ENCODE measurements at places on chromosomes 7 and 10.
A peak's percentile ranks its signal among the peaks of the same experiment; 100 is the strongest.

- no peaks in the 10 kb centered on the region for H3K27me3 ChIP-seq
- no peaks in the 10 kb centered on the region for H3K4me1 ChIP-seq
- H3K36me3 ChIP-seq: no peaks in the 10 kb centered on the region
- no peak overlapping the region for H3K27ac ChIP-seq
- H3K4me3 ChIP-seq: no peak overlapping the region
These were observed 30.8 kb upstream of the TMEM140 start for GRCh38 chr7:135117096-135117495.

- no peak overlapping the region for H3K27ac ChIP-seq
- H3K4me3 ChIP-seq: no peak overlapping the region
- no peak for DNase-seq
- no peaks in the 10 kb centered on the region for H3K4me1 ChIP-seq
These were observed 7.5 kb downstream of the MYO1G start for GRCh38 chr7:44971188-44971901.

DNA sequence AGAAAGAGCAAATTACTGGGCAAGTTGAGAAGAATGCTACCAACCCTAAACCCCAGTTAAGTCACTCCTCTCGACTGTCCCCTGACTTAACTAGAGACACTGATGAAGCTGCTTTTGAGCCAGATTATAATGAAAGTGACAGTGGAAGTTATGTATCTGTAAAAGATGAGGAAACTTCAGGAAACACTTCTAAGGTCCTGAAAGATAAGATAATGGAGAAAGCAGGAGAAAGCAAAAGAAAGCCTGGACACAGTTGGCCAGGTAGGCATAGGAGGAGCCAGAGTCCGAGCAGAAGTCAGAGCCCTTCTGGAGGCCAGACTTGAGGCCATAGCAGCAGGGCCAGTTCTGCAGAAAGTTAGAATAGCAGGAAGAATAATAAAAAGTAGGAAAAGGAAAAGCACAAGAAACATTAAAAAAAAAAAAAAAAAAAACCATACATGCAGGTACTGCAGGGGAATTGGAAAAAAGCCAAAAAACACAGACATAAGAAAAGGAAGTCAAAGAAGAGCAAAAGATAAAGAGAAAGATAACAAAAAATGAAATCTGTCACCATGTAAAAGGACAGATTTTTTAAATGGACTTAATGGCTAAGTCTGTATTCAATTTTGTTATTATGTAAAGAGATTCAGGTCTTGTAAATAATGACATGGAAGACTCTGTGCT, 101.0 kb upstream of the KCNMA1 start:
- H3K4me1 ChIP-seq: no peaks in the 10 kb centered on the region
- no peaks in the 10 kb centered on the region for H3K27me3 ChIP-seq
- H3K4me3 ChIP-seq: no peak overlapping the region

- no peaks in the 10 kb centered on the region for H3K27me3 ChIP-seq
- DNase-seq: no peak
- H3K27ac ChIP-seq: no peak overlapping the region
These were observed 155.8 kb upstream of the TAC1 start for GRCh38 chr7:97576043-97576442.

- no peaks in the 10 kb centered on the region for H3K4me1 ChIP-seq
- H3K27ac ChIP-seq: no peak overlapping the region
- H3K36me3 ChIP-seq: no peaks in the 10 kb centered on the region
- H3K27me3 ChIP-seq: no peaks in the 10 kb centered on the region
- H3K4me3 ChIP-seq: no peak overlapping the region
- no peak for DNase-seq
These were observed 319.2 kb upstream of the PLXDC2 start for GRCh38 chr10:19497026-19497425.

GRCh38 chr10:51699145-51699474, 285 bp downstream of the CSTF2T start:
- no peaks in the 10 kb centered on the region for H3K27me3 ChIP-seq
- peaks cover 44% of the 10 kb centered on the region for H3K4me1 ChIP-seq
- H3K36me3 ChIP-seq: no peaks in the 10 kb centered on the region
- DNase-seq: no peak
- peak overlapping the region; percentile 98 for H3K27ac ChIP-seq
- peak overlapping the region; percentile 94 for H3K4me3 ChIP-seq

GRCh38 chr7:67989142-67989541, 992.5 kb downstream of the TYW1 start:
- H3K36me3 ChIP-seq: no peaks in the 10 kb centered on the region
- DNase-seq: no peak
- H3K27ac ChIP-seq: no peak overlapping the region
- no peak overlapping the region for H3K4me3 ChIP-seq
- no peaks in the 10 kb centered on the region for H3K27me3 ChIP-seq

DNA sequence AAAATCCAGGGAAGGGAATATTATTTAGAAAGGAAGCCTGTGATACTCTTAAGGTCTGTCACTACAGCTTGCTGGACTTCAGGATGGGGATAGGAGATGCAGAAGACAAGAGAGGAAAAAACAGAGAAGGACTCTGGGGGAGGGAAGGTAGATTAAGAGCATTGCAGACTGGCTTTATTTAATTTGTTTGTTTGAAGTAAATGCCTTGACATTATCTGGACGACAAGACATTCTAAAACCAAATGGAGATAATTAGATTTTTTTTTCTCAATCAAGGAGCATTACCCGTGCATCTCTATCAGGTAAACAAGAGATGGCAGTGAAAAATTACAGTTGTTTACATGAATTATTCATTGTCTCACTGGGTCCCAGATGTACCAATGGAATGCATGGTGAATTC, 24.3 kb downstream of the ACTA2 start:
- no peak overlapping the region for H3K27ac ChIP-seq
- H3K4me3 ChIP-seq: no peak overlapping the region
- no peaks in the 10 kb centered on the region for H3K27me3 ChIP-seq
- no peak for DNase-seq
- no peaks in the 10 kb centered on the region for H3K36me3 ChIP-seq
- peaks cover 3% of the 10 kb centered on the region for H3K4me1 ChIP-seq

GRCh38 chr10:22986771-22987542, 59.1 kb downstream of the ARMC3 start:
- no peak overlapping the region for H3K4me3 ChIP-seq

- H3K27ac ChIP-seq: no peak overlapping the region
- no peak overlapping the region for H3K4me3 ChIP-seq
- H3K36me3 ChIP-seq: no peaks in the 10 kb centered on the region
- DNase-seq: no peak
- H3K27me3 ChIP-seq: no peaks in the 10 kb centered on the region
These were observed 123.8 kb downstream of the IPMK start for GRCh38 chr10:58143944-58144343.

DNA sequence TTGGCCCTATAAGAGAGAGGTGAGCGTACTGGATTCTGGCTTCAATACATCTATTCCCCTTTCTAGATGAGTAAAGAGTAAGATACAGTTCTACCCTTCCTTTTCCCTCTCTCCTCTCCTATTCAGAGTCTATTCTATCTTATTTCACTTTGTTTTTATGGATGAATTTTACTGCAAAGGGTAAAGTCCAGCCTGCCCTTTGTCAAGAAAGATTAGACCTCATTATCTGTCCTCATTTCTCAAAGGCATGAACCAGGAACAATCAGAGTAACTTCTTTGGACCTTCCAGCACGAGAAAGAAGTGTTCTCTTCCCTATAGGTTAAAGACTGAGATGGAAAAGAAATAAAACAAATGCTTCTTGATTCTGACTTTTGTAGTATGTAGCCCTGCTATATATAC, 239.0 kb downstream of the PRKG1 start:
- no peak overlapping the region for H3K27ac ChIP-seq
- DNase-seq: no peak
- H3K4me3 ChIP-seq: no peak overlapping the region

GRCh38 chr7:35648367-35648766, 46.6 kb downstream of the HERPUD2 start:
- H3K27me3 ChIP-seq: no peaks in the 10 kb centered on the region
- peak overlapping the region; percentile 73 for H3K27ac ChIP-seq
- DNase-seq: no peak
- peaks cover 44% of the 10 kb centered on the region for H3K4me1 ChIP-seq
- no peak overlapping the region for H3K4me3 ChIP-seq

- H3K4me1 ChIP-seq: peaks cover 21% of the 10 kb centered on the region
- H3K27me3 ChIP-seq: no peaks in the 10 kb centered on the region
- H3K4me3 ChIP-seq: no peak overlapping the region
- peak overlapping the region; percentile 47 for H3K27ac ChIP-seq
- DNase-seq: peak; percentile 79
- H3K36me3 ChIP-seq: no peaks in the 10 kb centered on the region
These were observed 25.4 kb upstream of the CRHR2 start for GRCh38 chr7:30707391-30708357.

DNA sequence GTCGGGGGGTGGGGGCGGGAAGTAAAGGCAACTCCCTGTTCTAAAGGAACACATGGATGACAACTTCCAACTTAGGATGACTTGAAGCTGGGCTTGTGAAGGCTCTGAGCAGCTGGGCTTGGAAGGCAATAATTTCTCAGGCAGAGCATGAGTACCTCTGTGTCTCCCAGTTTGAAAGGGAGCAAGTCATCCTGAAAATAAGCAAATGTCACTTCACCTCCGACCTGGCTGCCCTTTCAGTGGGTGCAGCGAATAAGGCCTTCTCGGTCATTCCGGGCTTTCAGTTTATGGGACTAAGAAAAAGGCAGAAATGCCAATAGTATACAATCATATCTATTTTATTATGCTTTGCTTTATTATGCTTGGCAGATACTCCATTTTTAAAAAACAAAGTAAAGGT, 15.3 kb upstream of the ADAMTS14 start:
- H3K36me3 ChIP-seq: no peaks in the 10 kb centered on the region
- no peak for DNase-seq
- H3K27ac ChIP-seq: no peak overlapping the region
- H3K27me3 ChIP-seq: no peaks in the 10 kb centered on the region
- no peak overlapping the region for H3K4me3 ChIP-seq
- H3K4me1 ChIP-seq: no peaks in the 10 kb centered on the region

DNA sequence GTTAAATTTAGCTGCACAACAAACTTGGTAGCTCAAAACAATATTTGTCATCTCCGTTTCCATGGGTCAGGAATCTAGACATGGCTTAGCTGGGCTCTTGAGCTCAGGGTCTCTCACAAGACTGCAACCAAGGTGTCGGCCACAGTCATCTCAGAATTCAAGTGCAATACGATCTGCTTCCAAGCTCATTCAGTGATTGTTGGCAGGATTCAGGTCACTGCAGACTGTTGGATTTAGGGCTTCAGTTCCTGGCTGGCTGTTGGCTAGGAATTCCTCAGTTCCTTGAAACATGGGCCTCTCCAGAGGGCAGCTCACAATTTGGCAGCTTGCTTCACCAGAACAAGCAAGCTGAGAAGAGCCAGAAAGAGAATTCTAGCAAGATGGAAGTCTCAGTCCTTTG, 17.5 kb upstream of the CHST3 start:
- H3K27me3 ChIP-seq: no peaks in the 10 kb centered on the region
- DNase-seq: no peak
- H3K4me3 ChIP-seq: no peak overlapping the region
- H3K4me1 ChIP-seq: no peaks in the 10 kb centered on the region
- no peaks in the 10 kb centered on the region for H3K36me3 ChIP-seq

DNA sequence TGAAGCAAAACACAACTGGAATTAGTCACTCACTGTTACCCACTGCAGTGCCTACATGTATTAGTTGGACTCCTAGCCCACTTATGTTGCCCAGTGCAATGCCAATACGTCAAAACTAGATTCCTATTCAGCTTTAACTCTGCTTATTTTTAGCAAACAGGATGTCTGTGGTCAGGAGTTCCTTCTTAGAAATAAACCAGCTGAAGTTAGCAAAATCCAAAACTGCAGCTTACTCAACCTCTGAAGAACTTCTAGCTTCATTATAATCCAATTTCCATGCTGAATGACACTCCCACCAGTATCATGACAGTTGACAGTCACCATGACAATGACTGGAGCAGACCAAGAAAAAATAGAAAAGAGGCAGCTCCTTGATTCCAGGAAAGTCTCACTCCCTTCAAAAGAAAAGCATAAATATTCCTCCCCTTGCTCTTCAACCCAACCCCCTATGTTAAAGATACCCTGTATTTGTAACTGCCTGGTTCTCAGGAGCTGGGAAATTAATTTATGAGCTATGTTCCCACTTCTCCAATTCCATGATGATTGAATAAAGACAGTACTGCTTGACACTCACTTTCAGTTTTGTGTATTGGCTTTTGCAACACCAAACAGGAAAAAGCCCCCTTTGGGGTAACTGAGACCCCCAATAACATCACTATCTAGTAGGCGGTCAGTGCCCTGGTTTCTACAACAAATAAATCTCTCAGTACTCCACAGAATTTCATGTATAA, 327.4 kb downstream of the SORCS1 start:
- DNase-seq: no peak
- no peaks in the 10 kb centered on the region for H3K36me3 ChIP-seq
- no peaks in the 10 kb centered on the region for H3K27me3 ChIP-seq
- H3K4me3 ChIP-seq: no peak overlapping the region
- H3K27ac ChIP-seq: no peak overlapping the region

- no peak for DNase-seq
- no peak overlapping the region for H3K4me3 ChIP-seq
- peaks cover 27% of the 10 kb centered on the region for H3K4me1 ChIP-seq
- no peaks in the 10 kb centered on the region for H3K27me3 ChIP-seq
These were observed 46.8 kb downstream of the IPMK start for GRCh38 chr10:58220769-58221451.

GRCh38 chr10:48450233-48450740, 143.8 kb downstream of the MAPK8 start:
- H3K27ac ChIP-seq: no peak overlapping the region
- no peaks in the 10 kb centered on the region for H3K4me1 ChIP-seq
- H3K27me3 ChIP-seq: no peaks in the 10 kb centered on the region
- H3K36me3 ChIP-seq: no peaks in the 10 kb centered on the region

- no peak for DNase-seq
- H3K36me3 ChIP-seq: no peaks in the 10 kb centered on the region
- peaks cover 4% of the 10 kb centered on the region for H3K27me3 ChIP-seq
- H3K4me1 ChIP-seq: no peaks in the 10 kb centered on the region
These were observed 46.8 kb upstream of the MNX1 start for GRCh38 chr7:157056957-157057902.

- no peak for DNase-seq
- H3K4me1 ChIP-seq: peaks cover 8% of the 10 kb centered on the region
- H3K27ac ChIP-seq: no peak overlapping the region
- H3K4me3 ChIP-seq: no peak overlapping the region
These were observed 61.9 kb downstream of the COL13A1 start for GRCh38 chr10:69863580-69863979.

GRCh38 chr10:57338823-57339558, 928.7 kb downstream of the IPMK start:
- no peaks in the 10 kb centered on the region for H3K27me3 ChIP-seq
- H3K4me3 ChIP-seq: no peak overlapping the region
- H3K36me3 ChIP-seq: no peaks in the 10 kb centered on the region
- no peak for DNase-seq
- no peak overlapping the region for H3K27ac ChIP-seq
- H3K4me1 ChIP-seq: no peaks in the 10 kb centered on the region

GRCh38 chr7:41010967-41011366, 691.9 kb downstream of the INHBA start:
- H3K36me3 ChIP-seq: no peaks in the 10 kb centered on the region
- H3K4me3 ChIP-seq: no peak overlapping the region
- no peaks in the 10 kb centered on the region for H3K27me3 ChIP-seq
- H3K27ac ChIP-seq: no peak overlapping the region
- no peaks in the 10 kb centered on the region for H3K4me1 ChIP-seq
